GM20000 (cell line): ENCODE measurements at places on chromosomes 7 and 10.

DNA sequence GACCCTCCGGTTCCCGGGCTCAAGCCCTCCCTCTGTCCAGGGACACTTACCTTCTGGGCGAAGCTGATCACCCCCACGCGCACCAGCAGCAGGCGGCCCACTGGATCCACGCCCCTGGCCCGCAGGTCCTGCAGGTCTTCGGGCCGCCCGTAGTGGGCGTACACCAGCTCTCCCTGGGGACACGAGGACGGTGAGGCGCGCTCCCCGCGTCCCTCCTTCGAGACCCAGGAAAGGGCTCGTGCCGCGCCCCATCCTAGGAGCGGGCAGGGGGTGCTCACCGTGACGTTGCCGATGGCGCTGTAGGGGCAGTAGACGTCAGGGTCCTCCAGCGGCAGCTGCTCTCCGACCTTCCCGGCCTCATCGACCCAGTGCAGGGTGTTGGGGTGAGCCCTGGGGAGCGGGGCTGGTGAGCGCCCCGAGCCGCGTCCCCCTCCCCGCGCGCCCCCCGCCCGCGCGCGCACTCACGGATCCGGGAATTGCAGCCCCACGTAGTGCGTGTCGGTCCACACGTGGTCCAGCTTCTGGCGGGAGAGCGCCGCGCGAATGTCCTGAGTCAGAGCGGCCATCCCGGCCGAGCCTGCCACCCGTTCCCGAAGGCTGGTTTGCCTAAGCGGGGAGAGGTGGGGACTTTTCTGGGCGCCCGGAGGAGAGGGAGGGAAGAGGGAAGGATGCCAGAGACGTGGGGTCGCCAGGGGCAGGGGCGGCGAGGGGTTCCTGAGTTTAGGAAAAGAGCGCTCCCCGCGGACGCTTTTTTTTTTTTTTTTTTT, 8.2 kb downstream of the TFR2 start:
- peak; percentile 88 for DNase-seq

- no peak for DNase-seq
Observed at GRCh38 chr10:129258283-129258923, 208.6 kb upstream of the MGMT start.

GRCh38 chr10:17438583-17438982, 15.8 kb downstream of the ST8SIA6 start:
- no peak for DNase-seq

DNA sequence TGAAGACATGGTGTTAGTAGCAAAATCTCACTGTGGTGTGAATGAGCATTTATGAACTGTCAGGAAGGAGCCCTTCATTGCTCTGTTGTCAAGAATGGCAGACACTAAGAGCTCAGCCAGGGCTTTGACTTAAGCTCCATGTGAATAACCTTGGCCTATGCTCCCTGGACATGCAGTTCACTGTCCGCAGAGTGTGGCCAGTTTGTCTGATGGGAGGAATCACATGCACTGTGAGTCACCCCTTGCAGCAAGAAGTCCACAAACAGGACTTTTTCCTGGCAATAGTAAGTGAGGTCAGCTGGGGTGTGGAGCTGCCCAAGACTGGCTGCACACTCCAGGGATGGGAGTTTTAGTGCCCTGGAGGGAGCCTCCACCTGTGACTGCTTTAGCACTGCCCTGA, 49.5 kb downstream of the ZNF37A start:
- DNase-seq, result no peak

DNA sequence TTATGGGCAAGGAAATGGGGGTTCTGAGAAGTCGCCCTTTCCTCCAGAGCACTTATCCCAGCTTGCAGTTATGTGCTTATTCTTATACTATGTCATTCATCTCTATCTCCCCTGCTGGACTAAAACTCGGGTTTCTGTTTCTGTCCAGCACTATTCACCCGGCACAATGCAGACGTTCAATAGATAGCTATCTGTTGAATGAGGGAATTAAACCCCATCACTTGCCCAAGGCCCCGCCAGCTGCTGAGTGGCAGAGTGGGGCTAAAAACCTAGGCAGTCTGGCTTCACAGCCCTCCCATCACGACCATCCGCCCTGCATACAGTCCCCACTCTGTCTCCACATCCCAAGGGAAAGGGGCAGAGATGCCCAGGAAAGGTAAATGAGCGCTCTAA, 5.4 kb downstream of the SLIT1 start:
- no peak for DNase-seq

DNA sequence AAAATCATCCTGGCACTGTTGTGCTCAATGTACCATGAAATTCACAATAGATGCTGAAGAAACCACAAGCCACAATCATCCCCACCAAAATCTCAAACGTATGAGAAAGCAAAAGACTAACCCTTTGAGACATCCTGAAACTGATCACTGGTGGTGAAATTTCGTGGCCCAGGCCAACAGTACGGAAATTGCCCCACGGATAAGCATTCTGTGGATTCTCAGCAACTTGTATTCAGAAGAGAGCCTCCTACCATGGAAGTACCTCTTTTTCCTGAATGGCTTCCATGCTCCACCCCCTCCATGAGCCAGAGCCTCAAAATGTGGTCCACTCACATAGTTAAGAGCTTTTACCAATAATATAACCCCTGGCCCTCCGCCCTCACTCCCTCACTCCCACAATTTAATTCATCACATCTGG, 163.9 kb upstream of the AUTS2 start:
- DNase-seq, result no peak

DNA sequence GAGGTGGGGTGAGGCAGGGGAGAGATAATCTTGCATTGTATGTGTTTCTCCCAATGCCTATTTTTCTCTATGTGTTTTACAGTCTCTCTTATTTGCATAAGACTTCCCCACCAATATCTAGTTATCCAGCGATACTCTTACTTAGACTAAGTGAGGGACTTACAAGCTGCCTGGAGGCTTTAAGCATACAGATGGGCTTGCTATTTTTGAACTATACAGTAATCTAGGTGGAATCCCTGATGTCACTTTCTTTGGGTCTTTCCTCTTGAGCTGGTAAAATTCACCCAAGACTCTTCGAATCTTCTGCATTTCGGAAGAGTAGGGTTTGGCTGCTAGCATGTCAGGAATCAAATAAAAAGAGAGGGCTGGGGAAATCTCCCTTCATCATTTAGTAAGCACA, 76.6 kb downstream of the NDUFB2 start:
- no peak for DNase-seq

DNA sequence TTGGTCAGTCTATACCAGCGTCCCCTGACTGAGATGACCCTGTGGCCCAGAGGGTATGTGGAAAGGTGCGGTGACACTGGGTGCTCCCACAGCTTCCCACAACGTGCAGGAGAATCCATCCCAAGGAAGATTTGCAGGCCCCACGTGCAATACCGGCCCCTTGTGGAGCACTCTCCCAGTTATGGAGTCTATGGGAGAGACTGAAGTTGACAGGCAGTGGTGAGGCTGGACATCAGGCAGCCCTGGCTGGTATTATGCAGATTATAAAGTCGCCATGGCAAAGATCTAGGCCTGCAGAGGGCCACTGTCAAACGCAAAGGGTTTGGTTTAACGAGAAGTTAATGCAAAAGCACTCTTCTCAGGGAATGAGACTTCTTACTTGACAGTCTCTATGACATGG, 434.7 kb upstream of the C7orf33 start:
- no peak for DNase-seq

GRCh38 chr10:104328896-104329710, 9.2 kb downstream of the ITPRIP start:
- DNase-seq, result no peak

DNA sequence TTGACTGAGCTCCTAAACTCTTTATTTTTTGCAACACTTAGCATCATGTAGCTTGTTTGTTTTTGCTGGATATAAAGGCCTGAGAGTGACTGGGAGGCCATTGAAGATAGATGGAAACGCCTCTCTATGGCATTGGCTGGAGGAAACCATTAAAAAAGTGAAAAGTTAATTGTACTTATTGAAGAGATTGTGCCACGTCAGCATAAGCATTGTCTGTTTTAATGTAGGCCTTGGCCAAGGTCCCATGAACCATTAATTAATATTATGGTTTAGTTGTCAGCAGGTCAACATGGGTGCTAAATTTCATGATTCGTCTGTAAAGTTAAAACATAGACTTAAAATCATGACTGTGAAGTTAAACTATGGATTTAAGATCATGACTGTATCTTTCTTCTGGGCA, 178.6 kb downstream of the GATA3 start:
- DNase-seq, result no peak

DNA sequence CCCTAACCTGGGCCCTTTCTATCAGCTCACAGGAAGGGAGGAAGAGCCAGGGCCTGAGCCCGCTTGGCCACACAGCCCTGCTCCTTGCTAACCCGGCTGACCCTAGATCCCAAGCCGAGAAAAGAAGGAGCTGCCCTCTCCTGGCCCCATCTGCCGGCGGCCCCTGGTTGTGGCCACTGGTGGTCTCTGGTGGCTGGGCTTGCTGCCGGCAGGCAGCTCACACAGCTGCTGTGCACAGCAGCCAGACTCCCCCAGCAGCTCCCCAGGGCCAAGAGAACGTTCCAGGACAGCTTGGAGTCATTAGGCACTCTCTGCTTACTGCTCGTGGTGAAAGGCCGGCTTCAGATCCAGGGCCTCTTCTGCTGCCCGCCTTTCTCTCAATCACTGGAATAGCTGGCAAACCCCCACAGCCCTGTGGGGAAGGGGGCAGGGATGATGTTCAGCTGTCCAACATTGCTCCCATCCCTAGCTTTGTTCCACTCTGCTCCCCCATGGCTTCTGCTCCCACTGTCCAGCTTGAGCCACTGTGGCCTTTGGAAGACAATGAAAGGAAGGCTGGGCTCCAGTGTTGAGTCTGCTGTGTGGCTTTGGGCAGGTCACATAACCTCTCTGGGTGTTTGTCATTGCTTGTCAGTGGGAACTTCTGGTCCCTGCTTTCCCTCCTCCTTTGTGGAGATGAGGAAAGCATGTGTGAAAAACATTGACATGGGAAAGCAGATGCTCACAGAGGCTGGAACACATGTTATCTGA, 35.4 kb upstream of the COL13A1 start:
- DNase-seq, result no peak

- no peak for DNase-seq
Observed at GRCh38 chr7:115516341-115516740, 514.2 kb downstream of the TFEC start.

- no peak for DNase-seq
Observed at GRCh38 chr10:86074294-86074693, 292.3 kb downstream of the GRID1 start.

DNA sequence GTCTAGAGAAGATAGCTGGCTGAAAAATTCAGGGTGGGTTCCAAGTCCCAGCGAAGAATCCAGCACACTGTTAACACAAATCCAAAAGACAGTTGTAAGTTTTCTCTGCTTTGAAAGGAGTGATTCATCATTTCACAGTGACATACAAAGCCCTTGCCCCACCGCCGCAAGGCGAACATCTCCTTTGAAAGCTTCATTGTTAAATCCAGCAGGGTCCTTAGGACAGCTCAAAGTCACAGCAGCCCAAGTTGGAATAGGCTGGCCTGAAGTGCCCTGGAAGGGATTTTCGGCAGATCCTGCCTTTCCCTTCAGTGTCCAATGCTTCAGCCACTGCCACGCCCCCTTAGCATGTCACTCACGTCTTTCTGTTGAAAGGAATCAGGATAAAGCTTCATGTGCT, 526.1 kb downstream of the CALN1 start:
- DNase-seq, result no peak

DNA sequence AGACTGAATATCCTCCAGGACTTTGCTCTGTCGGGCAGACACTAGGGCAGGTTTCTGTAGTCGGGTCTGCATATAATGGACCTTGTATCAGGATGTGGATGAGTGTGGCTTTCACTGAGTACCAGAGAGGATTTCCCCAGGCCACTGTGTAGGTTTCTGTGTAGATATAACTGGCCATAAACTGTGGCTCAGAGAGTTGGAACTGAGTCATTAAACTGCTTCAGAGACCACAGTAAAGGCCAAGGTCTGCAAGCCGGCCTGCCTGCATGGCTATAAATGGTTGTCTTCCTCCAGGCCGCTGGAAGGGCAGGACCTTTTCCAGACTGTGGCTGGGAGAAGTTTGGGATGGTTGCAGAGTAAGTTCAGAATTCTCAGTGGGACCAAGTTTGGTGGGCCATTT, 16.9 kb downstream of the ZNF92 start:
- peak; percentile 34 for DNase-seq

GRCh38 chr10:13528875-13529713, at the start of gene BEND7:
TSS of gene BEND7 (minus strand) at chr10:13529014. CDS start at chr10:13528533, 481 bp downstream.
- peak; percentile 84 for DNase-seq
